ENCODE measurements at places on chromosomes 2 and 18. TPM values are rescaled to one million over a fixed set of nuclear protein-coding genes. Genes with fewer than 3 reads are reported as not detected.

The CPO gene
- total RNA-seq: not detected

The ARHGAP25 gene
- 87.7 TPM for total RNA-seq

The SFT2D3 gene
- total RNA-seq: 3.1 TPM

DNA sequence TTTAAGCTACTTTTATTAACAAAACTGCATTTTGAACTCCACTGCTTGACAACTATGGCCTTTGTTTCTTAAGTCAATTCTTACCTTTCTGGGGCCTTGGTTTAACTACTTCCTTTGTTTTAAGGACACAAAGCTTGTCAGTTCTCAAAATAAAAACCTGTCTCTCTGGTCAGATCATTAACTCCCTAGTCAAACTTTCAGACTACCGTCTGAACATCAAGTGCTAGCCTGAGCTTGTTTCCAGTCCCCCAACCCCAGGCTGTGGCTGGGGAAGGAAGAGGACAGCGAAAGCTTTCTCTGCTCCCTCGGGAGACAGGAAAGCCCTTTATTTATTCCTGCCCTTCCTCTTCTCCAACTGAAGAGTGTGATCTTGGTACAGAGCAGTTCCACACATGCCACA, 1.7 kb downstream of the SH3YL1 start:
- no peak overlapping the region for H3K4me3 ChIP-seq
- H3K36me3 ChIP-seq: peaks cover 24% of the 10 kb centered on the region
- no peak overlapping the region for H3K27ac ChIP-seq

- no peaks in the 10 kb centered on the region for H3K27me3 ChIP-seq
- H3K4me1 ChIP-seq: peaks cover 38% of the 10 kb centered on the region
- peak overlapping the region; percentile 90 for H3K4me3 ChIP-seq
- peak overlapping the region; percentile 92 for H3K27ac ChIP-seq
- no peak for DNase-seq
Measured at GRCh38 chr2:238427435-238428162, 872 bp downstream of the ASB1 start.

DNA sequence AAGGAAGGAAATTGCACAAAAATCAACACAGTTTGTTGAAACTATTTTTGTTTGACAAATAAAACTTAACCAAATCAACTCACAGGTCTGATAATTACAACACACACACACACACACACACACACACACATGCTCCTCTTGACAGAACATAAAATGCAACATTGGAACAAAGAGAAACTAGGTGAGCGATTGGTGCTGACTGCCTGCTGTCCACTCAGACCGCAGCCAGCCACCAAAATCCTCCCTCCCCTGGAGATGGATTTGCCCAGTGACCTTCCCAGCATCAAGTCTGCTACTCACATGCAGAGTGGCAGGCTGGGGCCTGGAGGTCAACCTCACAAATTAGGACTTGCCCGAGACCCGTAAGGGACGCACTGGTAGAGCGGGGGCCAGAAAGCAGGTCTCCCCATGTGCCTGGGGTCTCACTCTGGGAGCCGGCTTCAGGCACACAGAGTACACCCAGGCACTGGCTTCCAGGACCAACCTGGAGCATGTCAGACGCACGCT, 61.4 kb downstream of the DIPK1C start:
- H3K4me3 ChIP-seq: no peak overlapping the region
- no peaks in the 10 kb centered on the region for H3K36me3 ChIP-seq
- H3K27ac ChIP-seq: no peak overlapping the region
- H3K4me1 ChIP-seq: peaks cover 6% of the 10 kb centered on the region

DNA sequence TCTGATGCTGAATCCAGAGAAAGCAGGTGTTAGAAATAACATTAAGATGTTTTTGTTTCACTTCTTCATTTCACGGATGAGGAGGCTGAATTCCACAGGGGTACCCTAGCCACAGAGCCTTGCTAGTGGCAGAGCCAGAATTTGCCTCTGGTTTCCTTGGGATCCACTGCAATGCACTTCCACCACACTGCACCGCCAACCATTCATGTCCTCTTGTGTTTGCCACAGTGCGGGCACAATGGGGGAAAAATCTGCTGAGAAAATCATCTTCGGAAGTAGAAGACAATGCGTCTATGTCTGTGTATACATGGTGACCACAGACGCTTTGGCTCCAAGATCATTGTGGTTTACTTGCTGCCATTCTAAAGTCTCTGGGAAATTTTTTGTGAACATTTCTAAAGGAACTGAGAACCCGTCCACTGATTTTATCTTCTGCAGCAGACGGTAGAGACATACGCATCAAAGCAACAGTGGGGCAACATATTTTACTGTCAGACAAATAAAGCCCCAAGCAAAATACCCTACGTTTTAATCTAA, 14.9 kb downstream of the ICOS start:
- DNase-seq: peak; percentile 59
- H3K27ac ChIP-seq: peak overlapping the region; percentile 89
- H3K36me3 ChIP-seq: peaks cover 69% of the 10 kb centered on the region
- H3K27me3 ChIP-seq: no peaks in the 10 kb centered on the region

DNA sequence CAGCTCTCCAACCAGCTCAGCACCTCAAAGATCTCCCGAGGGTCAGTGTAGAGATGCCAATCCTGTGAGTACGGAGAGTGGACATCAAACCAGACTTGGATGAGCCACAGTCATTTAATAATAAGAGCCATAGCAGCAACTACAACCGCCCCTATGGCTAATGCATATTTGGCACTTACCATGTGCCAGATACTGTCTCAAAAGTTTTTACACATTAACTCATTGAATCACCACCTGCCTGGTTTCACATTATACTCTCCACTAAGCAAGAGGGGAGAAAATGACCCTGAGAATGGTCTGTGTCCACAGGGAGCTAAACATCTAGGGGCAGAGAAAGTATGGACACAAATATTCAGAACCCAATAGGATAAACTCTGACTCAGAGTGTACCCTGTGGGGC, 2.6 kb downstream of the CNPPD1 start:
- DNase-seq: no peak
- peaks cover 26% of the 10 kb centered on the region for H3K36me3 ChIP-seq
- H3K27ac ChIP-seq: peak overlapping the region; percentile 28
- peaks cover 41% of the 10 kb centered on the region for H3K4me1 ChIP-seq

DNA sequence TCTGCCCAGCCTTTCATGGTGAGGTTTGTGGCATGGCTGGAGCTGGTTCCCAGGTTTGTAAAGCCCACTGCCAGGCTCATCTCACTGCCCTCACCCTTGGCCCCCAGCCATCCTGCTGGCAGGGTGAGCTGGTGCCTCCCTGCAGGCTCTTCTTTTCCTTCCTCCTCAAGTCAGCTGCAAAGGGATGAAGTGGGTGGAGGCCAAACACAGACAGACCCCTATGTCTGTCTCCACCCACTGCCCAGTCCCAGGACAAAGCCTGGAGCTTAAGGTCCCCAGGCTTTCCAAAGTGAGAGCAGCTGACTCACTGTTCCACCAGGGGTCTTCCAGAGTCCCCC, 92.0 kb downstream of the TNS1 start:
- no peak for DNase-seq
- H3K4me3 ChIP-seq: no peak overlapping the region
- H3K27me3 ChIP-seq: peaks cover 9% of the 10 kb centered on the region

DNA sequence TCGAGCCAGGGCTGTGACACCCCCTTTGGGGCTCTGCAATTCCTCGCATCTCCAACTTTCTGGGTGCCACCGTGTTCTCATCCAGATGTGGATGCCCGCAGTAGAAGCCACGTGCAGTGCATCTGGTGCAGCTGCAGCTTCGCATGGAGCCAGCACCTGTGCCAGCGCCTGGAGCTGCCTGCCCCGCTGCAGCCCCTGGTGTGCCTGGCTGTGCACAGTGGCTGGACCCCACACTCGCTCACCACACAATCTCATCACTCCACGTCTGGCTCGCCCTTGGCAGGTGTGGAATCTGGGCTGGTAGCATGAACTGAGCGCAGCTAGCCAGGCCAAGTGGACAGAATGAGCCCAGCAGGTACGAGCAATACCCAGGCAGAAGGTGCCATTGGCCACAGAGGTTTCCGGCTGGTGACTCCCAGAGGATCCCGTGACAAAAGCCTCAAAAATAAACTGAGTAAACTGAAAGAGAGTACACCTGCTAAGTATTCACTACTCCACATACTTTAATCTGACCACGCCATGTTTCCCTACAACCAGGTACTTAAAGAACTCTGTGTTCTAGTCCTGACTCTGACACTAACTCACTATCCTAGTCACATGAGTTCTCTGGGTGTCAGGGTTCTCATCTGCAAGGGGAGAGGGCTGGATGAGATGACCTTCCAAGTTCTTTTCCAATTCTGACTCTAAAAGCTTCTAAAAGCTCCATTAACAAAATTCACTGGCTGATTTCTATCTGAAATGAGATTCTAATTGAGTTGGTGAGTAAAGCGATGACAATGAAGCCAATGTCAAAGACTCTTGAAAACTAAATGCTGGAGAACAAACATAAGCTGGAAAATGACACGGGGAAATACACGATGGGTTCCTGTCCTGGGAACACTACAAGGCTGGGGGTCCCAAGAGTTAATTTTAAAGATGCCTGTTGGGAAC, 37.1 kb downstream of the RNF152 start:
- peaks cover 5% of the 10 kb centered on the region for H3K27me3 ChIP-seq
- no peak overlapping the region for H3K27ac ChIP-seq
- no peak for DNase-seq
- no peaks in the 10 kb centered on the region for H3K4me1 ChIP-seq
- H3K36me3 ChIP-seq: no peaks in the 10 kb centered on the region
- no peak overlapping the region for H3K4me3 ChIP-seq

DNA sequence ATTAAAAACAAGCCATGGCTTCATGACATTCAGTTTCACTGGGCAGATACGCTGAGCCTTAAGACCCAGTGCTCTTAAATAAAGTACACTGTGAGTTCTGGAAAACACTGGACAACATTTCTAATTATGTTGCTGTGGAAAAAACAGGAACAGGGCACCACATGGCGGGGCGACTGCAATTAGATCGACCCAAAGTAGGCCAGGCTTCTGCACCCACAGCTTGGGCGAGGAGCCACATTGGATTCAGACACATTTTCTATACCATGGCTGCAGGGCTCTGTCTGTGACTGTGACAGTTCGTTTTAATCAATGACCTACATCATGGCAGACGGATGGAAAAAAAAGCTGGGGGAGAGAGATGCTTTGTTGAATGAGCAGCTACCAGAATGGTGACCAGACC, 227.2 kb upstream of the HS6ST1 start:
- no peak for DNase-seq
- H3K27me3 ChIP-seq: peaks cover 1% of the 10 kb centered on the region
- no peak overlapping the region for H3K27ac ChIP-seq
- H3K36me3 ChIP-seq: no peaks in the 10 kb centered on the region
- H3K4me1 ChIP-seq: no peaks in the 10 kb centered on the region
- no peak overlapping the region for H3K4me3 ChIP-seq

- H3K27me3 ChIP-seq: peaks cover 3% of the 10 kb centered on the region
- no peaks in the 10 kb centered on the region for H3K36me3 ChIP-seq
- no peak for DNase-seq
- H3K4me1 ChIP-seq: no peaks in the 10 kb centered on the region
- H3K4me3 ChIP-seq: no peak overlapping the region
Measured at GRCh38 chr18:10899481-10899880, 249.9 kb downstream of the PIEZO2 start.

GRCh38 chr2:215693193-215693998, 257.5 kb upstream of the FN1 start:
- no peak for DNase-seq
- H3K27ac ChIP-seq: no peak overlapping the region
- no peaks in the 10 kb centered on the region for H3K36me3 ChIP-seq
- no peaks in the 10 kb centered on the region for H3K4me1 ChIP-seq
- no peaks in the 10 kb centered on the region for H3K27me3 ChIP-seq

DNA sequence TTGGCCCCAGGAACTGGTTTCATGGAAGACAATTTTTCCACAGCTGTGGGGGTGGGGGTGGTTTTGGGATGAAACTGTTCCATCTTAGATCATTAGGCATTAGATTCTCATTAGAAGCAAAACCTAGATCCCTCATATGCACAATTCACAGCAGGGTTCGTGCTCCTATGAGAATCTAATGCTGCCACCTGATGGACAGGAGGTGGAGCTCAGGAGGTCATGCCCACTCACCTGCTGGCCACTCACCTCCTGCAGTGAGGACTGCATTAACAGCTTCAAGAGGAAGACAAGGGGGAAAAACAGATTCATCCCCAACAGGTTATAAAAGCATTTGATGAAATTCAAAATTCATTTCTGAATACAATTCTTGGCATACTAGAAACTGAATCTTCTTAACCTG, 38.5 kb downstream of the THAP4 start:
- H3K27ac ChIP-seq: no peak overlapping the region
- no peaks in the 10 kb centered on the region for H3K4me1 ChIP-seq
- no peak overlapping the region for H3K4me3 ChIP-seq

DNA sequence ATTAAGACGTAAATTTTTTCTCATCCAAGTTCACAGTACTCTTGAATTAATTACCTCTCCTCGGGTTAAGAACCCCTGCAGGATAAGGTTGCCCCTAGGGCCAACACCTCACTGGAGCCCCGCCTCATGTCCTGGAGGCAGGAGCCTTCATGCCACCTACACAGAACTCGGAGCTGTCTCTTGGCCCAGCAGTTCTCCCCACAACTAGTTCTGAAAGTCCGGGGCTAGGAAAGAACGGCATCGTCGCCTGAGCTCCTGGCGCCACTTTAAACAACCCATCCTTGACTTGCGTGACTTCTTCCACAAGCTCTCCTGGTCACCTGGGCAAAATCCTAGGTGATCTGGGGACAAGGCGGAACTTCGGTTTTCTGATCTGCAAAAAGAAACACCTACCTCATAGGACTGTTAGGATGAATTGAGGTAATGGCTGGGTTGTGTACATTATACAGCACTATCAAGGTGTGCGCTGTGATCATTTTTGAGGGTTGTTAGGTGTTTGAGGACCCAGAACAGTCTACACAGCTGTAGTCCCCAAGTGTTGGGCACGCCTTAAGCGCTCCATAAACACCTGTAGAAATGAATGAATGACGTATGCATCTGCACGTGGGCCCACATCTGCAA, 641 bp upstream of the ITGA6 start:
- peak overlapping the region; percentile 55 for H3K27ac ChIP-seq
- H3K4me3 ChIP-seq: peak overlapping the region; percentile 68
- no peaks in the 10 kb centered on the region for H3K36me3 ChIP-seq
- no peak for DNase-seq
- H3K27me3 ChIP-seq: no peaks in the 10 kb centered on the region

- H3K36me3 ChIP-seq: peaks cover 8% of the 10 kb centered on the region
- H3K27me3 ChIP-seq: no peaks in the 10 kb centered on the region
- no peak overlapping the region for H3K4me3 ChIP-seq
- DNase-seq: no peak
- H3K4me1 ChIP-seq: peaks cover 11% of the 10 kb centered on the region
Measured at GRCh38 chr2:28310107-28310506, 82.6 kb upstream of the FOSL2 start.

DNA sequence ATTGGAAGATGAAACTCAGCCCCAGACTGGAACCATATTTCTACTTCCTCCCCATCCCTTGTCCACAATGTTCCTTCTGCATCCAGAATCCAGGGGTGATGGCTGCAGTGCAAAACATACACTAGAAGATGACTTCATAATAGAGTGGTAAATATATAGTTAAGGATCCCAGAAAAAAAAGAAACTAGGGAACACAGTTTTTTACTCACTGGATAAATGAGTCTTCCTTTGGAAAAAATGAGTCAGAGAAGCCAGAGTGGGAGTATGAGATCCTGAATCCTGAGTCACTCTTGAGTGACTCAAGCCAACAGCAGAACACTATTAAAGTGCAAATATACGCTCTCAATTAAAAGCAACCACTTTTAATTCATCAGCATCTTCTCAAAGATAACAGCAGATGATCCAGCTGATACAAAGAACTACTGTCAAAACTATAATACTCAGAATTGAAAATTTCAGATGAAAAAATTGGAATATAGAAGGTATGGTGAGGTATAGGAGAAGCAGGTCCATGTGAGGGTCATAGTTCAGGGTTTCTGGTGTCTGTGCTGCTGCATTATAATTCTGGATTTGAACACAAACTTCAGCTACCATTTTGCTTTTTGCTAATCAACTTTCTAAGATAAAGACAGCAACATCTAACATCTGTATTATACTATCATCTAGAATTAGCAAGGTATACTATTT, 987.2 kb upstream of the CDH2 start:
- no peak overlapping the region for H3K4me3 ChIP-seq
- no peaks in the 10 kb centered on the region for H3K36me3 ChIP-seq
- H3K4me1 ChIP-seq: no peaks in the 10 kb centered on the region
- H3K27me3 ChIP-seq: no peaks in the 10 kb centered on the region
- no peak for DNase-seq
